ENCODE measurements at places on chromosomes 6 and 20.

GRCh38 chr20:38874460-38875174 is 51.6 kb upstream of the FAM83D start:
- no peak for DNase-seq

DNA sequence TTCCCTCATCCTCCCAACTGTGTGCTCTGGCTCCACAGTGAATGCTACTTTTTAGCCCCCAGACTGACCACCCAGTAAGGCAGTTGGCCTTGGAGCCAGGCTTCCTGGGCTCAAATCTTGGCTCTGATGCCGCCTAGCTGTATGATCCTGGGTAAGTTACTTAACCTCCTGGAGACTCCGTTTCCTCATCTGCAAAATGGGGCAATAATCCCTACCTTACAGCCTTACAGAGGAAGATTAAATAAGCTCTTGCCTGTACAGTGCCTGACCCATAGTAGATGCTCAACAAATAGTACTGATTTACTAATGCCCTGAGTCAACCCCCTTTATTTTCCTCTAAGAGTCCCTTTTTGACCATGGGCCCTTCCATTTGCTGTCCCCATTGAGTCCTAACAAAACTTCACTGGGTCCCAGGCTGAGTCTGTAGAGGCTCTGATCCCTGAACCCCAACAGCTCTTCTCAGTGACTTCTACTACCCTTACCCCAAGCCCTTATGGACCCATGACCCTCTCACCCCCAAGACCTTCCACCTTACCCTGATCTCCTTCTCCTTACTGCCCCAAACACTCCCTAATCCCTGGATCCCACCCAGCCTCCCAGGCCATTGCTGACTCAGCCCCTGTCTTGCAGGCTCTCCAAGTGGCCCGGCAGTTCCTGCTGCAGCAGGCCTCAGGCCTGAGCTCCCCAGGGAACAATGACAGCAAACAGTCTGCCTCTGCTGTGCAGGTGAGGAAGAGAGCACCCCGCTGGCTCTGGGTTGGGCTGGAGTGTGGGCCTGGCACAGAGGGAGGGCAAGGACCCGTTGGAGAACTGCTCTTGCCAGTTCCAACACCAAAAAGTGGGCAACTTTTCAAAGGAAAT is 31.4 kb downstream of the FOXP4 start:
- DNase-seq, result no peak

DNA sequence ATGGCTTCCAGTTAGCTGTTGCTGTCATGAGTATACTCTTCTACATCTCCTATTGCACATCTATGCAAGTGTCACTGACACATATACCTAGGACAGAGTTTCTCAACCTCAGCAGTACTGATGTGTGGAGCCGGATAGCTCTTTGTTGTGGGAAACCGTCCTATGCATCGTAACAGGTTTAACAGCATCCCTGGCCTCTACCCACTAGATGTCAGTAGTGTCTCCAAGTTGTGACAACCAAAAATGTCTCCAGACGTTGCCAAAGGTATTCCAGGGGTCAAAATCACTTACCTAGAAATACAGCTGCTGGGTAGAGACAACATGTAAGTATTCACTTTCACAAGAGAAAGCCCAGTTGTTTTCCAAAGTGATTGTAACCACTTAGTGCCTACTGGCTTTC is 637.6 kb downstream of the RNF144B start:
- DNase-seq, result no peak

GRCh38 chr6:147407571-147407970 is 100.9 kb upstream of the SAMD5 start:
- no peak for DNase-seq

DNA sequence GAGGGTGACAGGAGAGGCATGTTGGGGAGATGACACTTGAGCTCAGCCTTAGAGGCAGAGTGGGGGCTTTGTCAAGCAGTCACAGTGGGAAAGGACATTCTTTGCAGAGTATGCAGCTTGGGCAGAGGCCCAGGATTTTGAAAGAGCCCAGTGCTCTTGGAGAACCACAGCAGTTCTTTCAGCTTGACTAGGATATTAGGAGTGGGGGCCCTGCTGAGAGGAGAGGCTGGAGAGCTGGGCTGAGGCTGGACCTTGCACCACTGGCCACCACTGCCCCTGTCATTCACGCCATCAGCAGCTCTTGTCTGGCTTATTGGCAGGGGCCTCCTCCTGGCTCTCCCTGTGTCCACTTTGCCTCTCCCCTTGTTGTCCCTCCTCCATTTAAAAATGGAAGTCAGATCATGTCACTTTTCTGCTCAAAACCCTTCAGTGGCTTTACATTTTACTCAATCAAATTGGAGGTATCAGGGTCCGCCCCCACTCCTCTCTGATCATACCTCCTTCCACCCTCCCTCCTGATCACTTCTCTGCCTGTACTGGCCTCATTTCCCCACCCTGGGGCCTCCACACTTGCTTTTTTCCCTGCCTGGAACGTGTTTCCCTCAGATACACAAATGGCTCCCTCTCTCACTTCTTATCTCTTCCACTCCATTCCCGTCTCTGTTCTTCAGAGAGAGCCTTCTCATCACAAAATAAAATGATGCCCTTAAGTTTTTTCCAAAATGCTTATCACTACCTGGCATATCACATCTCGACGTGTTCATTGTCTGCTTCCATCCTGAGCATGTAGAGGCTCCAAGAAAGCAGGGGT is 10.5 kb downstream of the MANBAL start:
- no peak for DNase-seq

DNA sequence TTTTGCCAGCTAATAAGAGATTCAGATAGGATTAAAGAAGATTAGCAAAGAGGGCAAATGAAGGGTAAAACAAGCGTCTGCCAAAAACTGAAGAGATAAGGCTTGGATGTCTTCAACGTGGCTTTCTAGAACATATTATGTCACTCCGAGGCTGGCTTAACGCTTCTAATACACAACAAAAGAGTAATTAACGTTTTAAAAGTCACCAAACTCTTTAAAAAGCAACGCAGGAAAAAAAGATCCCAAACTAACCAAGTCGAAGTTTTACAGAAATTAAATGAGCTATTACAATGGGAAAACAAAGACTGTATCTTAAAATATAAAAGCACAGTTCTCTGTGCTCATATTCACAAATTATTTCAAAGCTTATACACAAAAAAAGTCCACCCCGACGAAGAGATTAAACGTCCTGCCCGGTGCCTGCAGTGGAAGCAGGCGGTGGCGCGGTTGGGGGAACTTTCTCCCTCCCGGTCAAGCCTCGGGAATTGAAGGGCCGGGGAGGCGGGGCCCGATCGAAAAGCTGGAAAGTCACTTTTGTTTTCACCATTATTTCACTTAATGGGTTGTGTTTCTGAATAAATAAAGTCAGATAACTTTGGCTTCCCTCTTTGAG is 1.2 kb downstream of the MAK start:
- DNase-seq, result no peak

DNA sequence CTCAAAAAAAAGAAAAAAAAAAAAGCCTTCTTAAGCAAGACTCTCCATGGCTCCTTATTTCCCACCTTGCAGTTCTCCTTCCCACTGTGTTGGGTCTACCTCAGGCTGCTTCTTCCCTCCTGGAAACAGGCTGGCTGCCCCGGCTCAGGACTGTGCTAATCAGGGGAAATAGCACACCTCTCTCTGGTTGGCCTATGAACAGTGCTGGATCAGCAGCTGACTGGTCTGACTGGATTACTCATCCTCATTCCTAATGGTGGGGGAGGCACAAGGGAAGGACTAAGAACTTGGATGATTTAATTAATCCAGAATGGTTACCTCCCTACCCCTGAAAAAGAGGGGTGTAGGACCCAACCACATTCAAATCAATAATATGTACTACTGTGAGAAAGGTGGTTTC is 3.9 kb upstream of the SRSF3 start:
- no peak for DNase-seq

- no peak for DNase-seq
Observed at GRCh38 chr6:56380476-56380875, 133.1 kb upstream of the COL21A1 start.

- no peak for DNase-seq
Observed at GRCh38 chr6:86832686-86833085, 104.6 kb upstream of the HTR1E start.

- DNase-seq, result no peak
Observed at GRCh38 chr6:31622684-31623091, 2.2 kb downstream of the PRRC2A start.

- DNase-seq, result no peak
Observed at GRCh38 chr20:23401051-23401450, 20.2 kb downstream of the NAPB start.

GRCh38 chr6:113464960-113465359 is 392.2 kb upstream of the MARCKS start:
- no peak for DNase-seq

- DNase-seq, result no peak
Observed at GRCh38 chr6:30875244-30876038, 8.9 kb upstream of the DDR1 start.

- DNase-seq, result no peak
Observed at GRCh38 chr6:119105282-119105681, 26.8 kb upstream of the FAM184A start.

DNA sequence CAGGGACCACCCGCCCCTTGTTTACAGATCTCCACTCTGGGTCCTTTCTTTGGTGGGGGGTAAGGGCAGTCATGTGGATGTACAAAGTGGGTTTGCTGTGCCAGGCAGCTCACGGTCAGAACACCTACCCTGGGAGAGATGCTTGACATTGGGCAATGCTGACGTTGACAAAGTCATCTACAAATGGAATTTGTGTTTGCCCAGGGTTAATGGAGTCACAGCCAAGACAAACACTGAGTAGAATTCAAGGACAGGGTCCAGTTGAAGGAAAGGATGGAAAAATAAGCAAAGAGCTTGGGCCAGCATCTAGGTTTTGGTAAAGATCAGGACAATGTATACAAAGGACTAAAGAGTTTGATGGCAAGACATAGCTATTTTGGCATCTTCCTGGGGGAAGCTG is 54.7 kb downstream of the MOCS1 start:
- no peak for DNase-seq

DNA sequence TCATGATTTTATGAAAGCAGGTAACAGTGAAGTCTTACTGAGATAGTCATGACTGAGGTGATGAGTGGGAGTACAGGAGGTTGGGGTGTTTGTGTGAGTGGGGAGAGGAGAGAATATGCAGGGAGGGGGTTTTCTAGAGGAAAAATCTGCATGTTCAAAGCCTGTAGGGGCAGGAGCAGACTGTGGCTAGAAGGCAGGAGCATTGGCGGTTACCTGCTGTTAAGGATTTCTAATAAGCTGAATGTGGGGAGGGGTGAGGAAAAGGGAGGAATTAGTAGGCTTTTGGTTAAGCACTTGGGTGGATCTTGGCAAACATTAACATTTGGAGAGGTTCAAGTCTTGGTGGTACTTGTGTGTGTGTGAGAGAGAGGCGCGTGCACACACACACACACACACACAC is 70.8 kb downstream of the EYA4 start:
- DNase-seq, result no peak

DNA sequence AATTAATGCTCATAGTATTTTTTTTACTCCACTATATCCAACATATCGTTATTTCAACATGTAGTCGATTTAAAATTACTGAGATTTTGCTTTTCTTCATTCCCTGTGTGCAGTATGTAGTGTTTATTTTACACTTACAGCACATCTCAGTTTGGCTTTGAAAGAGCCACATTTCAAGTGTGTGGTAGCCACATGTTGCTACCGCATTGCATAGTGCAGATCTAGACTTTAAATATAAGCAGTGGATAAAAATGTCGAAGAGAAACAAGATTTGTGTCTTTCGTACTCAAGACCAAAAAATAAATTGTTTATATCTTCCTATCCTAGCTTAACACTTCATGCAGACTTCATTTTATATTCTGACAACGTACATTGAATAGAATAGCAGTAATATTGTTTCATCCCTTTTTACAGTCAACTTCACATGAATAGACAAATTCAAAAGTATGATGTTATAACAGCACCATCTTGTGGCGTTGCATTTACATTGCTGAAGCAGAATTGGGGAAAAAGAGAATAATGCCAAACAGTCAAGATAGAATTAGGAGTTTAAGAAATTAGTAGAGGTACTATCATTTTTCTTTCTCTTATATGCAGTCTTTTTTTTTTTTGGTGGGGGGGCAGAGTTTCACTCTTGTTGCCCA is 29.9 kb downstream of the FBXO5 start:
- DNase-seq, result no peak

GRCh38 chr6:6260196-6260722 is 60.2 kb downstream of the F13A1 start:
- no peak for DNase-seq

DNA sequence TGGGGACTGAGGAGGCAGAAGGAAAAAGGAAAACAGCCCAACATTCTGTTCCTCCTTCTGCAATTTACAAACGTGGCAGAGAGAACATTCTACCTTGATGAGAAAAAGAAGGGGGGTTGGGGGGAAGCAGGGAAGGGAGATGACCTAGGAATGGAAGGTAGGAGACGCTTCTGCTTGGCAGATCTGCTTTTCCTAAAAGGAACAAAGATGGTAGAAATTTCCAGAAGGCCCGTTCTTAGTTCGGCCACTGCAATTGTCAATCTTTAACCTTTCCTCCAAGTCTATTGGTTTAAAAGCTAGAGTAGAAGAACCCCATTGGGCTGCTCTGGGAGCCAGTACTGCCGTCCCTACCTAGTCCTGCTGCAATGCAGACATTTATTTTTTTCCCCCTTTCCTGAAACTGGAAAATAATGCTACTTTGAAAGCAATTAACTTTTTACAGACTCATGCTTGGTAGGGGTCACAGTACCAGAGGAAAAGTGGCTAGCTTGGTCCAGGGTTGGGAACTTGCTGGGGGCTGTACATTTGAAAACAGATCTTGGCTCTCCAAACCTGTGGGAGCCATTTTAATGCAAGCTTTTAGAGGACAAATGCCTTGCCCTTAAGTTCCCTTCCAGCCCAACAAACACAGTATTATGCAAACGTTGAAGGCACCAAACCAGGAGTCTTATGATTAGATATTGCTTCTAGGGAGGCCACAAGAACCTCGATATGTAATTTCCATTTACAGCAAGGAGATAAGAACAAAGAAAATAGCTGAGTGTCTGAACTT is 2.6 kb downstream of the ZMYND8 start:
- DNase-seq, result no peak

DNA sequence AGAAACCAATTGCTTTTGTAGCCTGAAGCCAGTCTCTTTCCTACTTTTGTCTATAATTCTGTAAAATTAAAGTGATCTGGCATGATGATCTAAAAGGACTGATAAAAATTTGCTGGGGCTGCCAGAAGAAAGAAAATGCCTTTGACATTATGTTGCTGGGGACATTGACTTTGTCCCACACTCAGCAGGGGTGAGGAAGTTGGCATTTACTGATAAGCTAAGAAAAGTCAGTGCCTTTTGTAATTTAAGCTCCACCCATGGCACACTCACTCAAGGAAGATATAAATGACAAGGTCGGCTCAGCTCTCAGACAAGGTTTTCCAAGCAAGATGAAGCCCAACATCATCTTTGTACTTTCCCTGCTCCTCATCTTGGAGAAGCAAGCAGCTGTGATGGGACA is at the start of gene SEMG1:
Gene SEMG1 (plus strand): TSS at position 309 of the 400 bp plus-strand sequence. CDS start 21 bp downstream, at position 330.
- DNase-seq, result no peak

Data from stimulated activated CD8-positive, alpha-beta memory T cell treated with anti-CD3 and anti-CD28 coated beads, Interleukin-7, amount 100 ng/mL, for 4 hours (primary cell).